ENCODE measurements at places on chromosomes 11 and 22.

DNA sequence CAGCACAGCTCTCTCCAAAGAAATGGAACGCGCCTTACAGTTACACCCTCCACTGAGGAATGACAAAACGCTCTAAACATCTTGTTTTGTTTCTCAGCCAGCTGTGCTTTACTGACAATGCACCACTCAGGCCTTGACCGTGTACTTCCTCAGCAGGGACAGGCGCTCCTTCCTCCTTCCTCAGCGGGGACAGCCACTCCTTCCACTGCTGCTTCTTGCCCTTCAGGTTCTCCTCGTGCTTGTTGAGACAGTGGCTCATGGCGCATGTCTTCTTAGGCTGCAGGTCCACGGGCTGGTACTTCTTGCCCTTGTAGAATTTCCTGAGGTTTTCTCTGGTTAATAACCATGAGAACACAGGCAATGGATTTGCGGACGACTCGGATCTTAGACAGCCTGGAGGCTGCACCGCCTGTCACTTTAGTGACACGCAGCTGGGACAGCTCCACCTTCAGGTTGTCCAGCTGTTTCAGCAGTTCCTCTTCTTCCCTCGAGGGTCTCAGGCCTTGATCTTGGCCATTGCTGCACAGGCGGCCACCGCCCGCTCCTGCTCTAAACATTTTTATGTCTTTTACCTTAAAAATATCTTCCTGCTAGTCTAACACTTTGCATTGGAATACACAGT is 613.8 kb downstream of the BRD1 start:
- H3K27me3 ChIP-seq: no peaks in the 10 kb centered on the region
- no peak for DNase-seq
- H3K27ac ChIP-seq: no peak overlapping the region
- H3K4me1 ChIP-seq: no peaks in the 10 kb centered on the region
- H3K4me3 ChIP-seq: no peak overlapping the region

DNA sequence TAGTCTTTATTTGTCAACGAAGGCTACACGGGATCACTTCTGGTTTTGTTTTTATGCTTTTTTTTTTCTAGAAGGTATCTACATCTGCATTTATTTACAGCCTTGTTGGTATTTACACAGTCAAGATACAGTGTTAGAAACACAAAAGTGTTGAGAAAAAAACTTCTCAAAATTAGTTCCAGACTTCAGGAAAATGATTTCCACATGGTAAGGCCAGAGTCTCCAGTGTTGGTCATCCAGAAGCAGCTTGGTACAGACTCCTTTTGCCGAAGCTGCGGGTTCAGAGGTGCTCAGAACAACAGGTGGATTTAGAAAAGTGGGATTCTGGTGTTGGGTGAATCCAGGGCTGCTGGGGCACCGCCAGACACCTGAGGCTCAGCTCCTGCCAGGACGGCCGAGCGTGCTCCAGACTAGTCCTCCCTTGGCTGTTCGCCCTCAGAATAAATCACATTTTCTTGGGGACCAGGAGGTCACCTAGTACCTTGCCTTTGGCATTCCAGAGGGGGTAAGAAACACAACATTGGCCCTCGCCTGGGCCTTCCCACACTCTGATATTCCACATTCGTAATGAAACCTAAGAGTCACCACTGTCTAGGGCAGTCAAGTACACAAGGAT is 78.7 kb upstream of the NARS2 start:
- H3K4me1 ChIP-seq: no peaks in the 10 kb centered on the region
- no peaks in the 10 kb centered on the region for H3K36me3 ChIP-seq
- H3K4me3 ChIP-seq: no peak overlapping the region
- H3K27me3 ChIP-seq: no peaks in the 10 kb centered on the region

DNA sequence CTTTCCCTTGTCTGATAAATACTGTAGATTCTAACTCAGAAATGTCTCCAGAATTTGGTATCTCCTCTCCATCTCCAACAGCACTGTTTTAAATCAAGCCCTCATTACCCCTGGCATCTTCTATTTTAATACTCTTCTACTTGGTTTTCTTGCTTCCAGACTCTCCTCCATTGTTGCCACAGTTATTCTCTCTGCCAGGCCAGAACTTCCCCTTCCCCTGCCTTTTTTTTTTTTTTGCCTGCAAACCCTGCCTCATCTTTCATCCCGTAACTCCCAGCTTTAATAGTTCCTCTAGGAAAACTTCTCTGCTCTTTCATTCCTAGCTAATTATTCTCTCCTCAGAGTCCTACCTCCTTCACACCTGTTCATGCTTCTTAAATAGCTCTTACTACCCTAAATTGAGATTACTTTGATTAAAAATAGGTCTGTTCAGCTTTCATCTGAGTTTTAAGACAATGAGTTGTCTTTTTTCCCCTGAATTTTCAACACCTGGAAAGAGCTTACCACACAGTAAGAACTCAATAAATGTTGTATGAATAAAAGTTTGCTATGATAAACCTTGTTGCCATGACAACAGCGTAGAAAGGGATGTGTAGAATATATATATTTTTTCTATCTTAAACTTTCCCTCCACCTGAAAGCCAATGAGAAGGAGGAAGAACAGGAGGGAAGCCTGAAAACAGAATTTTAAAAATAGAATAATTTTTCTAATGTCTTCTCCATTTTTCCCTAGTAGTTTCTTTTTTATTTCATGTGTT is 3.6 kb downstream of the IL18 start:
- no peaks in the 10 kb centered on the region for H3K36me3 ChIP-seq
- peaks cover 19% of the 10 kb centered on the region for H3K4me1 ChIP-seq
- DNase-seq: no peak
- H3K27me3 ChIP-seq: no peaks in the 10 kb centered on the region
- H3K4me3 ChIP-seq: no peak overlapping the region

DNA sequence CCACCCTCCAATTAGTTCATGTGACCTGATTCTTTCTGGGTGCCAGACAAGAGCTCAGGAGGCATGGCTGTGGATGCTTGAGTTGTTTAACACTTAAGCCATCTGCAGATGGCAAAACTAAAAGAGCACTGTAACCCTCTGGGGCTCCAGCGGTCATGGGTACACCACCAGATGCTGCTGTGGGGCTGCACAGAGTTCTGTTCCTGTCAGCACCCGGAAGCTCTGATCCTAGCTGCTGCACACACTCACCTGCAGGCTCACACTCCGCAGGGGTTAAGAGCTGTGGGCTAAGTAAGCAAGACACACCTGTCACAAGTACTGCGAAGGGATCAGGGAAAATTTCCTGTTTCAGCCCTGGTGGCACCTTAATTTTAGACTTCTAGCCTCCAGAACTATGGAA is 307.8 kb downstream of the C11orf87 start:
- H3K4me3 ChIP-seq: no peak overlapping the region
- no peaks in the 10 kb centered on the region for H3K27me3 ChIP-seq
- H3K36me3 ChIP-seq: no peaks in the 10 kb centered on the region

- H3K27ac ChIP-seq: no peak overlapping the region
- no peak for DNase-seq
- no peaks in the 10 kb centered on the region for H3K4me1 ChIP-seq
- H3K27me3 ChIP-seq: no peaks in the 10 kb centered on the region
Observed at GRCh38 chr11:1436468-1437039, 46.8 kb downstream of the BRSK2 start.

- H3K27ac ChIP-seq: no peak overlapping the region
- no peaks in the 10 kb centered on the region for H3K4me1 ChIP-seq
- no peak for DNase-seq
- H3K36me3 ChIP-seq: no peaks in the 10 kb centered on the region
- no peak overlapping the region for H3K4me3 ChIP-seq
Observed at GRCh38 chr11:80987171-80987570, 1546.3 kb upstream of the TENM4 start.

GRCh38 chr22:23604939-23605712 is 25.0 kb upstream of the IGLL1 start:
- H3K4me1 ChIP-seq: no peaks in the 10 kb centered on the region
- H3K36me3 ChIP-seq: no peaks in the 10 kb centered on the region
- DNase-seq: no peak
- H3K4me3 ChIP-seq: no peak overlapping the region
- H3K27ac ChIP-seq: no peak overlapping the region
